ENCODE measurements at places on chromosomes 16 and 17.
A peak's percentile ranks its signal among the peaks of the same experiment; 100 is the strongest.

DNA sequence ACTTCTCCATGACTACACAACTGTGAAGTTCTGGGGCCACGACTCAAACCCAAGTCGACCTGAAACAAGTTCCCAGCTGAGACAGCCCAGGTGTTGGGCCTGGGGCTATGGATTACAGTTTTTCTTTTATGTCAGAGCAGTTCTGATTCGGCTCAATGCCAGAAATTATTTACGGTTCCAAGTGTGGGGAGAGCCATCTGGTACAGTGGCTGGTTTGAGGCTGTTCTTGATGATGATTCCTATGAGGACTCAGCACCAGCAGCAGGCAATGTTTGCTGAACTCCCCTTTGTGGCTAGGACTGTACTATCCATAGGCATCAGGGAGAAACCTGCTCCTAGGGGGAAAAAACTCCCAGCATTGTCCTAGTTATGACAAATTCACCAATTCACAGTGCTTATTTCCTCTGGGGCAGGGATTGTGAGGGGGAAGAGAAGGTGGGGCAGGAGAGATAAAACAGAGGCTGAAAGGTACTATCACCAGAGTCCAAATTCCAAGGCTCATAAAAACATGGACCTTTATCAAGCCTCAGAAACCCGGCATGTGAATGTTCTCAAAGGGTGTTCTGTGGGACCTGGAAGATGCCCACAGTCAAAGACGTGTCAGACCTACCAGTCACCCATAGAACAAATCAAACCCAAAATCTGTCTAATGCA lies 18.2 kb upstream of the CMTM4 start:
- no peak for DNase-seq

DNA sequence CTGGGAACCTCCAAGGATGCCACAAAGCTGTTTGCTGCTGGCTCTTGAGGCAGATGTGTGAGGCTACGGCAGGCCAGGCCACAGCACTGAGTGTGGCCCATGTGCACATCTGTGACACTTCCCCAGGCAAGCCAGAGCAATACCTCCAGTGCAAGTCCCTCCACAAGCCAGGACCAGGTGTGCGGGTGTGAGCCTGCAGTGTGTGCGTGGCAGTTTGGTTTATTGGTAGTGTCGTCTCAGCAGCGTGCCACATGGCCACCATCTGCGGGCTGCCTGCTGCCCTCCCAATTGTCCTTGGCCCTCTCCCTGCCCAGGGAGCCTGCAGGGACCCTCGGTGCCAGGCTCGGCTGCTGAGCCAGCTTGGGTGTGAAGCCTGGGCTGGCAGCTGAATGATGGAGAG lies 9.9 kb upstream of the SREBF1 start:
- DNase-seq, result no peak

DNA sequence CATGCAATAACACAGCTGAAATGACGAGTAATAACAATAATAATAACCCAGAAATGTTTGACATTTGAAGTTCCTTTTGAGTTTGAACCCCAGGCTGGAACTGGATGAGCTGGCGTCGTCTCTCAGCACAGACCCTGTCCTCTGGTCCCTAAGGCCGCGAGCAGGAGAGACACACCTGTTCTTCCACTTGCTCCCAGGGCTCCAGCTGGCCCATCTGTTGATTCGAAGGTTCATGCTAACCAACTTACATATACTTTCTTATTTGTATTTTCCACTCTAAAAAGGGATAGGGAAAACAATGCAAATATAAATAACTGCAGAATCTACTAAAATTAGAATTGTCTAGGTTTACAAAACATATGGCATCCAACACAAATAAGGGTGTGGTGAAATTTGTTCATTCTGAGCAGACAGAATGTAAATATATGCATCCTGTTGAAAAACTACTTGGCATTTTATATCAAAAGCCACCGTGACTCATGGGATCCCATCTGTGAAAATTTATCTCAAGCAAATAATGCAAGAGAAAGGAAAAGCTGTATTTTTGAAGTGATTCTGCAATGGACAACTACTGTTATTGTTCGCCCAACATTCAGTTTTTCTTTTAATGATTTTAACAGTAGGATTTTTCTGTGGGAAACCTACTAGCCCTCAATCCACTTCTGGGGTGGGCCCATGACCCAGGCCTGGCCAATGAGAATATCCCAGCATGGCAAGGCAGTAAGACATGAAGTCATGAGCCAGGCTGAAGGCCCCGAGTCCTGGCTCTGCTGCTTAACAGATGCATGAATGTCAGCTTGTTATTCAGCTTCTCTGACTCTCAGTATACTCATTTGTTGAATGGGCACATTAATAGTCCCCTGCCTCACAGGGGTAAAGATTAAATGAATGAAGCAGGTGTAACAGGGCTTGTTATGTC lies 13.2 kb upstream of the RGS9 start:
- DNase-seq, result no peak

DNA sequence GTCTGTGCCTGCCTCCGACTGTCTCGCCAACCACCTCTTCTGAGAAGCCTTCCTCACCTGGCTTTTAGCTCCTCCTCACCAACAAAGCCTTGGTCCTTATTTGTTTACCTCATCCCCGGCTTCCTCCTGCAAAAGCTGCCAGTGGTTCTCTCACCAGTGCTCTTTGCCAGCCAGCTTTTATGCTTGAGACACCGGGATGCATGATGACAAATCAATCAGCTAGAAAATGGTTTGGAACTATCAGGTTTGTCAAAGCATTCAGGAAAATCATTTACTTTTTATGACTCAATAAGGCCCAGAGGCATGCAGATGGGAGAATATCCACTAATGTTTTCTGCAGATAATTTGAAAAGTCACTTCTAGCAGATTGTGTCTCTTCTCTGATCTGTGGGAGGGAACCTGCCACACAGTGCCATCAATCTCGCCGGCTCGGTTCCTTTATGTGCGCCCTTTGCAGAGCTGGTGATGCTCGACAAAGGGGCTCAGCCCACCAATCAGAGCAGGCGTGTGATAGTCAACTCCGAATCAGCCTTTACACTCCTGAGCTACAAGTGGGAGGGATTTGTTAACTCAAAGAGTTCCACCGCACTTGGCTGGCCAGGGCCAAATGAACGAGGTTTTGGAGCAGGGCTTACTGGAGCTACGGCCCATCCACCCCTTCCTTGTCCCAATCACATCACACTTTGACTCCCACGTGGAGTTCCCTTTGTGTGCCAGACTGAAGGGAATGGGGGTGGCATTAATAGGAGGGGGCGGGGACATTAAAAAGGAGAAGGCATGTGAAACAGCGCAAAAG lies 85.8 kb downstream of the MRC2 start:
- peak; percentile 54 for DNase-seq

- no peak for DNase-seq
Observed at GRCh38 chr16:52963212-52963854, 89.4 kb downstream of the CHD9NB start.

DNA sequence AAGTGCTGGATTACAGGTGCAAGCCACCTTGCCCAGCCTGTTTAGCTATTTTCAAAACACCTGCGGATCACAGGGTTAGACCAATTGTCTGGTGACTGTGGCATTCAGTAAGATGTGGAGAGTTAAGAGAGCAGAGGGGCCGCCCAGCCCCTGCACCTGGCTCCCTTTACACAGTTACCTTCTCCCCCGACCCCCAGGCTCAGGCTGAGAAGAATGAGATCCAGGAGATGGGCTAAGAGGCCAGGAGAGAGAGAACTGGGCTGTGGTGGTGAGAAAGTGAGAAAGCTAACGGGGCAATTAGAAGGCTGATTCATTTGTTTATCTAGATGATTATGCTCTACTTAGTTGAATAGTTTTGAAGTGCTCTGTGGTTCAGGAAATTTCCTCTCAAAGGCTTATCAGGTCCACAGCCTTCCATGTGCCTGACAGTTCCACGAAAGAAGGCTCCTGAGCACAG lies 67.8 kb upstream of the AXIN2 start:
- no peak for DNase-seq

GRCh38 chr16:4552541-4552940 lies 3.6 kb upstream of the C16orf96 start:
- DNase-seq, result no peak

DNA sequence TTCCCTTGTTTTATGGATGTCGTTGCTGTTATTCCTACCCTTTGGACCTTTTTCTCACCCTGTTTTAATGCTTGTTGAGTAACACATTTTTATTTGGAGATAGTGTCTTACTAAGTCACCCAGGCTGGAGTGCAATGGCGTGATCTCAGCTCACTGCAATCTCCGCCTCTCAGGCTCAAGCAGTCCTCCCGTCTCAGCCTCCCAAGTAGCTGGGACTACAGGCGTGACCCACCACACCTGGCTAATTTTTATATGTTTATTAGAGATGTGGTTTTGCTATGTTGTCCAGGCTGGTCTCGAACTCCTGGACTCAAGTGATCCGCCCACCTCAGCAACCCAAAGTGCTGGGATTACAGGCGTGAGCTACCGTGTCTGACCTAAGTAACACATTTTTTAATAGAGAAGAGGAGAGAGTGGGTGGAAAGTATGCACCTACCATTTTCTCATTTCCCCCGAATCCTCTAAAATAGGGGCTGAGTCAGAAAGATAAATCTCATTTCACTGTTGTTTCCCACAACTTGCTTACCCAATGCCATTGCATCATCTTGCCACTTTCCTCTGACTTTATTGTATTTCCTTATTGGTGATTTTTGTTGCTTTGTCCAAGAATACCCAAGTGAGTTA lies 7.0 kb downstream of the DHX40 start:
- DNase-seq, result no peak
